ENCODE measurements at places on chromosomes 2 and 18. TPM values are rescaled to one million over a fixed set of nuclear protein-coding genes. Genes with fewer than 3 reads are reported as not detected.

DNA sequence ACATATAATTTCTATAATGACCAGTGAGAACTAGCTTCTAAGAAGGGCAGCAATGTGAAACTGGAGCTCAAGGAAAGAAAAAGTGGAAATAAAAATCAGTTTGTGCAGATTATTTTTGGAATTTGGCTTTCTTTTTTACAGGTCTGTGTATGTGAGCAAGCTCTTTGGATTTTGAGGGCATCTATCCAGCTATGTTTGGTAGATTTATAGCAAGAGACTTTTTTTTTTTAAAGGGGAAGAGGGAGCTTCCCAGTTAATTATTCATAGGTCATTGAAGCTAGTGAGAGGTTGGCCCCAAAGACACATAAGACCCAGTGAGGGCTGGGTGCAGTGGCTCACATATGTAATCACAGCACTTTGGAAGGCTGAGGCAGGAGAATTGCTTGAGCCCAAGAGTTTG lies 24.0 kb upstream of the COLEC12 start:
- H3K36me3 ChIP-seq: no peaks in the 10 kb centered on the region
- no peaks in the 10 kb centered on the region for H3K27me3 ChIP-seq
- no peak for DNase-seq
- H3K4me1 ChIP-seq: no peaks in the 10 kb centered on the region

DNA sequence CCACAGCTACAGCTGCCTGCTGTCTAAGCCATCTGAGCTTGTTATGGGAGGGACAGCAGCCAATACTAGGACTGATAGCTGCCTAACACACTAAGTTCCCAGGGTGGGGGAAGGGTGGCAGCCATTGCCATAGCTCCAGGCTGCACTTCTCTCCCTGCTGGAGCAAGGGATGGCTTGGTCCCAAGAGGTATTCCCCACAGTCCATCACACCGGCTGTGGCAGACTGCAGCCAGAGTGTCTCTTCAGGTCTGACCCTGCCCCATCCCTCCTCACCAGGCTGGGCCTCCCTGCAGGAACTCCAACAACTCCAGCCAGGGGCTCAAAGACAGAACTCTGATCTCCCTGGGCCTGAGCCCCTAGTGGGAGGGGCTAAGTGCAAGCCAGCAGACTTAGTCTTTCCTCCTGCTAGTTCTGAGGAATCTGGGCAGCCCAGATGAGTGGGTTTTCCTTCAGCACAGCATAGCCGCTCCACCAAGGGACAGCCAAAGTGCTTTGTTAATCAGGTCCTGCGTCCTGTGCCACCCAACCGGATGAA lies 632.1 kb downstream of the SOCS6 start:
- no peaks in the 10 kb centered on the region for H3K36me3 ChIP-seq
- no peak overlapping the region for H3K4me3 ChIP-seq
- H3K27ac ChIP-seq: no peak overlapping the region
- no peak for DNase-seq
- H3K4me1 ChIP-seq: no peaks in the 10 kb centered on the region

- no peaks in the 10 kb centered on the region for H3K27me3 ChIP-seq
- H3K36me3 ChIP-seq: no peaks in the 10 kb centered on the region
- DNase-seq: peak; percentile 4
- no peak overlapping the region for H3K4me3 ChIP-seq
- H3K27ac ChIP-seq: no peak overlapping the region
Measured at GRCh38 chr2:5121642-5122041, 570.5 kb upstream of the SOX11 start.

- peak overlapping the region; percentile 92 for H3K27ac ChIP-seq
- peak overlapping the region; percentile 46 for H3K4me3 ChIP-seq
- no peaks in the 10 kb centered on the region for H3K36me3 ChIP-seq
- H3K27me3 ChIP-seq: no peaks in the 10 kb centered on the region
Measured at GRCh38 chr2:71067567-71068217, 756 bp upstream of the NAGK start.

The UGT1A6 gene
- 3.3 TPM for total RNA-seq

The ADD2 gene
- 2.8 TPM for total RNA-seq

The LRRTM4 gene
- total RNA-seq: not detected

All from thyroid gland (tissue), 4 donors.